HuH-7.5 (cell line): ENCODE measurements at places on chromosomes 16 and 17.

DNA sequence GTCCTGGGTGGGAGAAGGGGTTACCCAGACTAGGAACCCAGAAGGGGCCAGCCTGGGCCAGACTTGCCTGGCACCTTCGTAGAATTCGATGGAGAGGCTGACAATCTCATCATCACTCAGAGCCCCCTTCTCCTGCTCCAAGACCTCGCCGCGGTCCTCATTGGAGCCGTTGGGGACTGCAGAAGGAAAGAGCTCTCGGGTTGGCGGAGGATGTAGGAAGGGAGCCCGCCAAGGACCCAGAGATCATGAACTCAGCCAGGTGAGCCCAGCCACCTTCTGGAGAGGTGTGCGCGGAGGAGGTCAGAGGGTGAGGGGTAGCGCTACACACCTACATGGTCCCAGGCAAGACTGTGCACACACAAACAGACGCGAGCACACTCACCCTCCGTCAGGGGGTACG, 8.5 kb downstream of the CISD3 start:
- DNase-seq: no peak

DNA sequence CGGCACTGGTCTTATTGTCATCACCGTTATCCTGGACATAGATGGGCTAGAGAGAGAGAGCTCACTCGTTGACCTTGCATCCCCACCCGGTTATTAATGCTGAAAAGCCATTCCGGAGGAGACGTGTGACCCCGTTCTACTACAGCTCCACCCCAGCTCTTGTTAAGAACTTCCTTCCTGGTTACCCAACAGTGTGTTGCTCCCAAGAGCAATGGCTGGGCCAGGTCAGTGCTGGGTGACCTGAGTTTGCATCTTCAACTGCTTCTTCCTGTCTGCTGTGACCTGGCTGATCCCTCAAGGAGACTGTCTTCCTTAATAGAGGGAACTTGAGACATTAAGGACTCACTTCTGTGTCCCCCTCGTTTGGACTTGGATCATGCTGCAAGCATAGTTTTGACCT, 96.1 kb upstream of the SDK2 start:
- no peak for DNase-seq

GRCh38 chr16:85798901-85799496, 345 bp downstream of the EMC8 start:
- peak; percentile 67 for DNase-seq

DNA sequence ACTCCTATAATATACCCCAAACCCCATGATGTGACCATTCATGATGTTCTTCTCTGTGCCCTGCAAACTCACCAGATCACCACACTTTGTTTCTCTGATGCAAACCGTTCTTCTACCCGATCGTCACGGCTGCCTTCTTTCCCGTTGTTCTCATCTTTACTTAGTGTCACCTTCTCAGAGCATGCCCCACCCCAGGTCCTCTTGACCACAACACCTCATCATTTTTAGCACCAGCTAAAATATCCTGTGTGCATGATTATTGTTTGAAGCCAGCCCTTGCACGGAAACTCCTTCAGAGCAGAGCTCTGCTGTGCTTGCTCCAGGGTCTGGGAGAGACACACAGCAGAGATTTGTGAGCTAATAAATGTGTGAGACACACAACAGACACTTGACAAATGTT, 38.9 kb upstream of the CREBBP start:
- no peak for DNase-seq

DNA sequence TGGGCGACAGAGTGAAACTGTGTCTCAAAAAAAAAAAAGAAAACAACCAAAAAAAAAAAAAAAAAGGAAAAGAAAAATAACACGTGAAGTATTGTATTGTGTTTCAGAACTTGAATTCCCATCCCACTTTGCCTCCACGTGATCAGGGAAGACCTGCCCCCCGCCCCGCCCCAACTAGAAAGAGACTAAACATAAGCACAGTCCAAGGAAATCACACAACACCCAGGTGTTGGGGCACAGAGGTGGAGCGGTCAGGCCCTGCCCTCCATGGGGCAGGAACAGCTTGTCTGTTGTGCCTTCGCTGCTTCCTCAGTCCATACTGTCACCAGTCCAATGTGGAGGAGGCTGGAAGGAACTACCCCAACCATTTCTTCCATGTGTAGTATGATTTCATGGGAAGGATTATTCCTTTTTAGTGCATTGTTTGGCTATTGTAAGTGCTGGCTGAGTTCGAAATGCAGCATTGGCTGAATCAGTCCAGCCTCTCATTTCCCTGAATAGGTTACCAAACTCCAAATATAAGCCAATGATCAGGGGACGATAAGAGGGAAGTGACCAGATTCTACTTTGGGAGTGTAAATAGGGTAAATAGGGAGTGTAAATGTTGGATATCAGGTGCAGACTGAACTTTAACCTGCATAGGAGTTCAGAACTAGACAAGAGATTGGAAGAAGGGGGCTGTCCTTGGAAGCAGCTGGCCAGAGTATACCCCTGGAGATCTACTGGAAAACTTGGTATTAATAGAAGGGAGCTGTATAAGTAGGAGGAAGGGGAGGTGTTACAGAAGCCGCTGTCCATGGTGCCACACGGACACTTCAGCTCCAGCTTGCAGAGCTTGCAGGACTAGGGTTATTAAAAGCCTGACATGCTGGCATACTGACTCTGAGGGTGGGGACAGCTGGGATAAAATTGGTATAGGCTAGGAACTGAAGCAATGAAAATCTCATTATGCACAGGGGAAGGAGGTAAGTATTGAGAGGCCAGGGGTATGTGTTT, 50.7 kb downstream of the TANGO6 start:
- DNase-seq: no peak

DNA sequence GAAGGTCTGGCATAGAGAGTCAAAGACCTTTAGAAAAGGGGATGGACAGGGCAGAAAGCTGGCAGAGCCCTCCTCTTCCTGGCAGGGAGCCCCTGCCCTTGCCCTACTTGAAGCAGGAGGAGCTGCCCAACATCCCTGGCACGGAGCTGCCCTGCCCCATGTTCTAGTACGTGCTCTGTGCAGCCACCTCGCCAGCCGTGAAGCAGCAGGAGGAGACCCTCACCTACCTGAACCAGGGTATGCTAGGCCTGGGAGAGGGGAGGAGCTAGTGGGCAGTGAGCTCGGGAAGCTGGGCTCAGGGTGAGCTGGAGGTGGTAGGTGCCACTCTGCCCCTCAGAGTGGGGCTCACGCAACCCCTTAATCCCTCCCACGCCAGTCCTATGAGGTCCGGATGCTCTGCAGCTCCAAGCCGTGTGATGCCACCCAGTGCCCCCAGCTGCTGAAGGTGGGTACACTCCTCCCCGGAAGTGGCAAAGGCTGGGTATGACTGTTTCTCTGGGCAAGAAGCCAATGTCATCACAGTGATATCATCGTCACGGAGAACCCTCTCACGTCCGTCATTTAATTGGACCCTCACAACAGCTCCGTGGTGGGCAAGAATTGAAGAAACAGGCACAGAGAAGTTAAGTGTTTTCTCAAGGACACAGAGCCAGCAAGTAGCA, 12.7 kb upstream of the STAC2 start:
- DNase-seq: peak; percentile 10

DNA sequence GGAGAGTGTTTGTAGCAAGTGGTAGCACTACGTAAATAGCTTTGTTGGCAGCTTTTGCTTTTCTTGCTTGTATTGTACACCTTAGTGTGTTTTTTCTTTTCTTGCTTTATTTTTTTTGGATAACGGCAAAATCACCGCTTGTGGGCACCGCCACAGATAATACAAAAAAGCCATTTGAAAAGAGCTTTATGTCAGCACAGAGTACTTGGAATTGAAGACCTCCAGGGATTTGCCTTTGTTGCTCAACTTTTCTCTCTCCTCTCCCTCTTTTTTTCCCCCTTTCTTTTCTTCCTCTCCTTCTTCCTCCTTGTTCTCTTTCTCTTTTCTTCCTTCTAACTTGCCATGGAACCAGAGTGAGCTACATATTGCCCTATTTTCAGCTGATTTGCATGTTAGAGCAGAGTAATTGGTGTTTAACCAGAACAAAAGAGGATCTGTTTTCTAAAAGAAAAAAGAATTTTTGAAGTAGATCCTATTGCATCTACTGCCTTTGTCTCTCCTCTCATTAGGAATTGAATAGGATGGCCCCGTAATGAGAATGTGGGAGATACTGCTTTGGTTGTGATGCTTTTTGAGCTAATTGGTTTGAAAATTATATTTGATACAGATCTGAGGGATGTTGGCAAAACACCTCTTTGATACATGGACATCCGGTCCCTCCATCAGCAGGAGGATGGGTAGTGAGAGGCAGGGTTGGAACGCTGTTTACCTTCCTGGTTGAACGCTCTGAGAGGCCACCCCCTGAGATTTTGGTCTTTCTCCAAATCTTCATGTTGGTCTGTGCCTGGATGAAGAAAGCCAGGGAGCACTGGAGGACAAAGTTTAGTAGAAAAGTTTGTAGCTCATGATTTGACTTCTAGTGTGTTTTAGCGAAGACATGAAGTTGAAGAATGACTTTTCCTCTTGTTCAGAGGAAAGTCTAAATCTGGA, 85.6 kb downstream of the MSI2 start:
- no peak for DNase-seq

GRCh38 chr17:3602499-3602898, 6.7 kb downstream of the TRPV1 start:
- DNase-seq: no peak

- DNase-seq: no peak
Observed at GRCh38 chr17:37233036-37233435, 142.7 kb upstream of the C17orf78 start.

GRCh38 chr17:77735081-77735565, 223.4 kb upstream of the TNRC6C start:
- no peak for DNase-seq

DNA sequence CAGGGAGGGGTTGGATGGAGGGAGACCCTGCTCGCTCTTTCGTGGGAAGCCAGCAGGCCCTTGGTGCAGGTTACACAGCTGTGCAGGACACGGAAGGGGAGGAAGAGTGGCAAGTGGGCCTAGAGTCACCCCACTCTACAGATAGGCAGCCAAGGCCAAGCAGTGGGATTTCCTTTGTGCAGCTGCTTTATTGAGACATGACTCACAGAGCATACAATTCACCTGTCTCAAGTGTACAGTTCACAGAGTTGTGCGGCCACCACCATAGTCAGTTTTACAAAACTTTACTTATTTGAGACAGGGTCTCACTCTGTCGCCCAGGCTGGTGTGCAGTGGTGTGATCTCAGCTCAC, 91.2 kb upstream of the CIBAR2 start:
- no peak for DNase-seq

DNA sequence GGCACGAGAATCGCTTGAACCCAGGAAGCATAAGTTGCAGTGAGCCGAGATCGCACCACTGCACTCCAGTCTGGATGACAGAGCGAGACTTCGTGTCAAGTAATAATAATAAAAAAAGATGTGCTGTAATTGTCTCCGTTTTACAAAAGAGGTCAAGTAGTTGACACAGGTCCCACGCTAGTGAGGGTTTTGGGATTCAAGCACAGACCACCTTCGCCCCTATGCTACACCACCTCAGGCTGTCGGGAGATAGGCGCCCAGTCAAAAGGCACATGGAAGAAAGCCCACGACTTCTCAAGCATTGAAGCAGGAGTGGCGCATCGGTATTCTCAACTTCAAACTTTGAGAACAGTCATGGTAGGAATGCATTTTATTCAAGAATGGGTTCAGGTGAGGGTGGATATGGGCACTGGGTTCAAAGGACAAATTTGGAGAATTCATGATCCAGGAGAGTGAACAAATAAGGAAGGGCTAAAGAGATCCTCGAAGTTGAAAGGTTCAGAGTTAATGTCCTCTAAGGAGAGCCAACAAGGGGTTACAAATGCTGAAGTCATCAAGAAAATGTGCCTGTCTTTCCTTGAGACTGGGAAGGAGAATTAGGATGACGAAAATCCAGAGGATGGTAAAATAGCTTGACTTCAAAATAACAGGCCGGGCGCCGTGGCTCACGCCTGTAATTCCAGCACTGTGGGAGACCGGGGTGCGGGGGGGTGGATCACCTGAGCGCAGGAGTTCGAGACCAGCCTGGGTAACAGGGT, 1.4 kb upstream of the AMZ2 start:
- DNase-seq: no peak

DNA sequence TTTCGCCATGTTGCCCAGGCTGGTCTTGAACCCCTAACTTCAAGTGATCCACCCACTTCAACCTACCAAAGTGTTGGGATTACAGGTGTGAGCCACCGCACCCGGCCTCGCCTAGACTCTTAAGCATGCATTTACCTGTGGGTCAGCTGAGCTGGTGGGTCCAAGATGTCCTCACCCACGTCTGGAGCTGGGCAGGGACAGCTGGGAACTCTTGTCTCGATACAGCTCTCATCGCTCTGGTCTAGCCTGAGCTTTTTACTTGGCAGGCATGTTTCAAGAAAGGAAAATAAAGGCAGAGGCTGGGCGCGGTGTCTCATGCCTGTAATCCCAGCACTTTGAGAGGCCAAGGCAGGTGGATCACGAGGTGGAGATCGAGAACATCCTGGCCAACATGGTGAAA, 56.9 kb upstream of the PHOSPHO1 start:
- DNase-seq: no peak

GRCh38 chr17:77315551-77316190, 174.9 kb downstream of the SEC14L1 start:
- DNase-seq: no peak

DNA sequence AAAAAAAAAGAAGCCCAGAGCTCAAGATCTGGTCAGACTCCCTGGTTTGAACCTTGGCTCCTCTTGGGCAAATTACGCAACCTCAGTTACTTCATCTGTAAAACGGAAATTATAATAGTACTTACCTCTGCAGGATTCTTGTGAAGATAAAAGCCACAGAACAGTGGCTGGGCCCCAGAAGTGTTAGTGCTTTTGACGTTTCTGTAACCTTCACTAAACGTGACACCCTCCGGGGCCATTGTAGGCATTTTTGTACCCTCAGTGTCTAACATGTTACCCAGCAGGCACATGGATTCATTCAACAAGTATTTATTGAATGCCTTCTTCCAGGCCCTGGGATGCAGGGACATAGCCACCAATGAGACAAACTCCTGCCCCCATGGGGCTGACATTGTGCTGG, 58.0 kb downstream of the PITPNC1 start:
- DNase-seq: no peak

DNA sequence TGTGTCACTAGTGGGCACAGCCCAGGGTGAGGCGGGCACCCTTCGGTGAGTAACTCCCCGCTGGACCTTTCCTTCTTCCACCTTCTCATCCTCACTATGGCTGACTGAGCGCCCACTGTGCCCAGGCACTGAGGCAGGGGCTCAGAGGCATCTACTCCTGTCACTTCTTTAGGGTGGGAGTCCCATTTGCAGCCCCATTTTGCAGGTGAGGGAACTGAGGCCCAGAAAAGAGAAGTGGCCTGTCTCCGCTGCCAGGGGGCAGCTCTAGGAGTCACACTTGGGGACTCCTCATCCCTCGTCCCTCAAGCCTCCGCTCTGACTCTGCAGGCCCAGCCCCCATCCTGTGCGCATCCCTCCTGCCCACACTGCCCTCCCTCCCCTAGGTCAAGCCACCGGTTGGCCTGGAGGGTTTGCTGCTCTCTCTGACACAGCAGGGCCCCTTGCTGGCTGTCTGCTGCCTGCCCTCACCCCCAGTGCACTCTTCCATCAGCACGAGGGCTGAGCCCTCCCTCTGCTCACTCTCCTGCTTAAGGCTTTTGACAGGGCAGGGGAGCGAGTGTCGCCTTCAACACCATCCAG, 62.4 kb downstream of the CNGB1 start:
- no peak for DNase-seq
